Anterior cingulate cortex (tissue), 58 donors: ENCODE measurements at places on chromosomes 7 and 10.

DNA sequence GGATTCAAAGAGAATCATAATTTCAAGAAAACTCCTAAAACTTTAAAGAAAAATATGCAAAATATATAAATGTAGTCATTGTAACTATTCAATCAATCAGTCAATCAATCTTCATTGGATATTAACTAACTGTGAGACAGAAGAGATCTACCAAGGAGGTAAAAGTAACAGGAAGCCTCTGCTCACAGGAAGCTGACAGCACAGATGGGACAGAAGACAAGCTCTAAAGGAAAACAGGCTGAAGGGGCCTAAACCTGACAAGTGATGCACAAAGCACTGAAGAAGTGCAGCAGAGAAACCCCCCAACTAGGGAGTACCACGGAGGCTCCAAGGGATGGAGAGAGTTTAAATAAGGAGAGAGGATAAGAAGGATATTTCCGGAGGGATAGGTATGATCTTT, 173.0 kb downstream of the SKAP2 start:
- DNase-seq, result no peak

GRCh38 chr7:55438085-55438756, 73.1 kb downstream of the LANCL2 start:
- DNase-seq, result no peak

DNA sequence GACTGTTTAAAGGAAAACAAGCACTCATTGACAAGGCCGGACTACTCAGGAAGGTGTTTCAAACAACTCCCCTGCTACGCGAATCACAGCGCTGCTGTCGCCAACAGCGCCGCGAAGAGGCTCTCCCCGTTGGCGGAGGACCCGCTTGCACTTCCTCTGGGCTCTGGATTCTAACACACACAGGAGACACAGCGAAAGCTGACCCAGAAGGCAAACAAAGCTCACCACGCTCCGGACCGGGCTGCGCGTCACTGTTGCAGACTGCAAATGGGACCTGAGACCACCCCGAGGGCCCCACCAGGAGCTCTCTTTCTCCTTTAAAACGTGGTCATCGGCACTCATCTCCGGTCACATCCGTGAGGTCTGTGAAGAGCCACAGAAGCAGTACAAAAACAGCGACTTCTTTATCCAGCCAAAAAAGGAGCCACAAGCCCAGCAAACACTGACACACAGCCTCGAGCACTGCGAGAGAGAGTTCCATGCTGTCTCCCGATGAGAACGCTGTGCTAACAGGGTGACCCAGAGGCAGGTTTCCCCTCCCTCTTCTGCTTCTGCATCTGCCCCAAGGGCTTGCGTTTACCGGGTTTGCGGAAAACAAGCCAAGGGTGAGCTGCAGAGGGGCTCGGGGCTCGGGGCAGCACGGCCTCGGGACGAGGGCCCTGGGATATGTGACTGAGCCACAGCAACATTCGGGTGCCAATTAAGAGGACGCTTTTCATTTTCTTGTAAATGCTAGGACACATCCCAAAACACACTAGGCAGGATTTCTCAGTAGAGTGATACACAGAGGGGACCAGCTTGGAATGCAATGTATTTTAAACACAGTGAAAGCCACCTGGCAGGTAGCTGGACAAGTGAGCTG, 41.3 kb downstream of the AMZ1 start:
- DNase-seq, result peak; percentile 27

GRCh38 chr7:82805527-82805960, 357.1 kb downstream of the PCLO start:
- DNase-seq, result no peak

- DNase-seq, result no peak
Observed at GRCh38 chr10:60914690-60915141, 29.3 kb downstream of the RHOBTB1 start.

DNA sequence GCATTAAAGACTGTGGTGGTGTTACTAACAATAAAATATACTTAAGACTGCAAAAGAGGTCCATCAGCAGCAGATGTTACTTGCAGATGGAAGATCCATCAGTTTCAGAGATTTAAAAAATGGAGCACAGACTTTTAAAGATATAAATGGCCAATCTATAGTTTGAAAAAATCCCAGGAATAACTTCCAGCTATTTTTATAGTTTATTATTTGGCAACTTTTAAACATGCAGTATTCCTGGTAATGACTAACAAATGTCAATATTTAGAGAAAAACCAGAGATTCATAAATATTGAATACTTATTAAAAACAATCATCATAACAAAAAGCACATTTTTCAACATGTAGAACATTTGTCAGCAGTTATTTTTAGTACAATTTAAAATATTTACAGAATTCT, 30.7 kb downstream of the RTKN2 start:
- DNase-seq, result no peak

DNA sequence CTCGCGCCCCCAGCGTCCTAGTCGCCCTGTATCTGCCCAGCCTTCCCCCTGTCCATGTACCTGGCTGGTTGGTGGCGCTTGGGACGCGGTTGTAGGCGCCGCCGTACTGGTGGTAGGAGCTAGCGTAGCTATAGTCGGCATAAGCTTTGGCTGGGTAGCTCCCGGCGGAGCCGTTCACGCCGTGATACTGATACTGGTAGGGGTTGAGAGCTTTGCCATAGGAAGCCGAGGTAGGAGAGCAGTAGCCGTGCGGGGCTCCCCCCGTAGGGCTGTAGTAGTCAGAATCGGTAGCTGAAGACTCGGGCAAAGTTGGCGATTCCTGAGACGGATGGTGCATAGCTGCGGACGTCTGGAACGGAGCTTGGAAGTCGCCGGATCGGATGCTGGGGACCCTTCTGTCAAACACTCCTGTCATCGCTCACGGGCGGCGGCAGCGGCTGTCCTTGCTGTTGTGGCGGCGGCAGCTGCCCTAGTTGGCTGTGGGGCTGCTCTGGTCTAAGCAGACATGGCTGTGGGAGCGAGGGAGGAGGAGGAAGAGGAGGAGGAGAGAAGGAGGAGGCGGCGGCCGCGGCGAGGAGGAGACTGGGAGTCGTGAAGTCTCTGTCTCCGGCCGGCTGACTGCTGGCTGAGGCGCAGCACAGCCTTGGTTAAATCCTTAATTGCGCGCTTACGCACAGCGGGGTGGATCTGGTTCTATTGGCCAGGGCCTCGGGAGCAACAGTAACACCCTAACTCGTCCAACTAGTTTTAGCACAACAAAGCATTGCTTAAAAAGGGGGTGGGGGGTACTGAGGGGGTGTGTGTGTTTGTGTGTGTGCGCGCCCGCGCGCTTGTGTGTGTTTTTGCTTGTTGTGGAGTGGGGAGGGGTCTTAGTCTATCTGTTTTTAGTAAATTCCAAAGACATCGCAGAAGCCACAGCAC, at the start of gene DLX5:
Gene DLX5, minus strand, starts transcription at position 623 of the 921 bp plus-strand sequence. Its CDS starts 208 bp downstream, at position 415.
- DNase-seq, result peak; percentile 59

DNA sequence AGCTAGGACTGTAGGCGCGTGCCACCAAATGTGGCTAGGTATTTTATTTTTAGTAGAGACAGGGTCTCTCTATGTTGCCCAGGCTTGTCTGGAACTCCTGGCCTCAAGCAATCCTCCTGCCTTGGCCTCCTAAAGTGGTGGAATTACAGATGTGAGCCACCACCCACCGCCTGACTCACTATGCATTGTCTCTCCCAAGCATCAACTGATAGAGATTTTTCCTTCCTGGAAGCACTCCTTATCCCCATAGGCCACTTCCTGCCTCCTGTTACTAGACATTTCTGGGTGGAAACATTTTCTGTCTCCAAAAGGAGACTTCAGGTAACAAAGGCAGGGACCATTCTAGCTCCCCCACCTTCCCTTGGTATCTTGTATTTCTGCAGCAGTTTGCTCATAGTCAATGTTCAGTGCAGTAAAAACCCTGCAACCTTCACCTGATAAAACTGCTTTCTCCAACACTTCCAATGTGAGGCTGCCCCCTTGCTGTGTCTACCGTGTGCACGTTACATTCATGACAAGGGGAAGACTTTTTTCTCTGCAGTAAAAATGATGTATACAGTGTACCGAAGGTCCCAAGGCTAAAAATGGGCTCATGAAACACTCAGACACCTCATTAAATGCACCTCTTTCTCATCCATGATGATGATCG, 84.9 kb downstream of the NHLRC2 start:
- DNase-seq, result no peak

DNA sequence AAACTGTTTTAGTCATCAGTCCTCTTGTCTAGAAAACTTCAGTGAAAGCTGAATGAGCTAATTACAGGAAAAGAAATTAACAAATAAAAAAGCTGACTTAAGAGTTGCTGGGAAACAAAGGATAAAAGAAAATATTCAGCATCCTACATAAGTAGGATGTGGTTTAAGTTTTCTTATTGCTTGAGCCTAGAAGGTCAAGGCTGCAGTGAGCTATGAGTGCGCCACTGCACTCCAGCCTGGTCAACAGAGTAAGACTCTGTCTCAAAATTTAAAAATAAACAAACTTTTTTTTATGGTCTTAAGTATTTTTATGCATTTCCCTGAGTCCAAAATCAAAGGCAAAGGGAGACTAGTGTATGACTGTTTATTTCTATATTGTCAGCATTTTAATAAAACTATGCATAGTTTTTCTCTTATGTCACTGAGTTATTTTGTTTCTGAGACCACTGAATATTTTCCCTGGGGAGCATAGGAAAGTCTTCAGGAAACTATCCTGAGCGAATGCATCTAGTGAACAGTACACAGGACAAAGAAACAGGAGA, 40.0 kb upstream of the LRRN3 start:
- DNase-seq, result no peak

DNA sequence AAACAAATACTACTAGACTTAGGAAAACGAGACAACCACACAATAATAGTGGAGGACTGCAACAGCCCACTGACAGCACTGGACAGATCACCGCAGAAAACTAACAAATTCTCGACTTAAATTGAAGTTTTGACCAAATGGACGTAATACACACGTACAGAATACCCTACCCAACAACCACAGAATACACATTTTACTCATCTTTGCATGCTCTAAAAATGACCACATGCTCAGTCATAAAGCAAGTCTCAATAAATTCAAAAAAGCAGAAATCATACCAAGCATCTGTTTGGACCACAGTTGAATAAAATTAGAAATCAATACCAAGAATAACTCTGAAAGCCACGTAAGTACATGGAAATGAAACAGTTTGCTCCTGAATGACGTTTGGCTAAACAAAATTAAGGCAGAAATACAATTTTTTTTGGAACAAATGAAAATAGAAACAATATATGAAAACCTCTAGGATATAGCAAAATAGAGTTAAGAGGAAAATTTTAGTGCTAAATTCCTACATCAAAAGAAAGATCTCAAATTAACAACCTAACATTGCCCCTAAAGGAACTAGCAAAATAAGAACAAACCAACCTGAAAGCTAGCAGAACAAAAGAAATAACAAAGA, 30.6 kb downstream of the MAPK8 start:
- no peak for DNase-seq

GRCh38 chr10:131730771-131731497, 169.9 kb upstream of the PPP2R2D start:
- DNase-seq, result no peak

DNA sequence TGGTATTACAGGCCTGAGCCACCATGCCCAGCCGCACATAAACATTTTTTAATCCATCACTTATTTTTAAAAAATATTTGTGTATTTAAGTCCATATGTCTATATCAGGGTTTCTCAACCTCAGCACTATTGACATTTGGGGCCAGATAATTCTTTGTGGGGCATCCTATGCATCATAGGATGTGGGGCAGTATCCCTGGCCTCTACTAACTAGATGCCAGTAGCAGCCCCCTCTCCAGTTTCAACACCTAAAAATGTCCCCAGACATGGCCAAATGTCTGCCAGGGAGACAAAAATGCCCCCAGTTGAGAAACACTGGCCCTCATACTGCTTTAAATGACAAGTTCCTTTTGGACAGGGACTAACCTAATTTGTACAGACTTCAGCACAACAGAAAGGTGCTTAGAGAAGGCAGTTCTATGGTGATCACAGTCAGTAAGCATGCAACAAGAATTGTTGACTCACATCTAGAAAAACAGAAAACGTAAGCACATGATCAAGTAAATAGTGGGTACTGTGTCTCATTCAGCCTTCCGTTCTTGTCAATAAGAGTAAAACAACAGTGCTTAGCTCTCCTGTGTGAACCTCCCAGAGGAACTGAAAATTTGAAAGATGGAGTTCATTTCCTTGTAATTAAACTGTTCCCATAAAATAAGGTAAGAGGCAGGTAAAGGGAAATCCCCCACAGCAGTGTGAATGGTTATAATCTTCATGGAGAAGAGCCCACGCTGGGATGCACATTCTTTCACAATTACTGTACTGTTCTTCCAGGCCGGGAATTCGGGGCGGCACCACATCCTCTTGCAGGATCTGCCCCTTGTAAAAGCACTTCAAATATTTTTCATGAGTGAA, 17.3 kb upstream of the ADRB1 start:
- no peak for DNase-seq

DNA sequence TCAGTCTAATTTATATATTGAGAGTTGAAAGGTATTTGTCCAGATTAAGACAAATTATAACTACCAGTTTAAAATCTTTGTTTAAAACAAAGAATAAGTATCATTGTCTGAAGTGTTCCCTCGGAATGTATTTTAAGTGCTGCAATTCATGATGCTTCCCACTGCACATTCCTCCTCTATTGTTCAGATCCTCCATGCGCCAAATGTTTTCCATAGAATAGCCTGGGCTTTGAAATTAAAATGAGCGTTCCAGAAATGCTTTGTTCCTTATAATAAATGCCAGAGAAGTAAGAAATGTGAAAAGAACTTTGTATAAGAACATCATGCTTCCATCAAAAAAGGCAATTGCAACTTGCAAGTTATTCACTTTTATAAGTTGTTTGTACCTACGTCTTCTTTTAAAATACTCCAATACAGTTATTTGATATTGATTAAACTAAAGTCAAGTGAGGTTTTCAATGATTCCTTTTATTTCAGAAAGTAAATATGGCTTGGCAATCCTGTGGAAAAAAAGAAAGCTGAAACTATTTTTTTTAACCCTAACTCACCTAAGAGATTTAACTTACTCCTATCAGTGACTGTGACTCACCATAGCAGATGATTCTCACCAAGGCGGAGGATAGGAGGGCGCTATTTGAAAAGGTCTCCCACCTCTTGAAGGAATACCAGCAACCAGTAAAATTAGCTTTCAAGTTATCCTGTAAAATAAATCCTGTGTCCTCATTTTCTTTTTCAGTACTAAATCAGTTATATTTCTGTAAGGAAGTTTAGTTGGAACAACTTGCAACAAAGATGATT, 85.8 kb downstream of the CTNNA3 start:
- no peak for DNase-seq

DNA sequence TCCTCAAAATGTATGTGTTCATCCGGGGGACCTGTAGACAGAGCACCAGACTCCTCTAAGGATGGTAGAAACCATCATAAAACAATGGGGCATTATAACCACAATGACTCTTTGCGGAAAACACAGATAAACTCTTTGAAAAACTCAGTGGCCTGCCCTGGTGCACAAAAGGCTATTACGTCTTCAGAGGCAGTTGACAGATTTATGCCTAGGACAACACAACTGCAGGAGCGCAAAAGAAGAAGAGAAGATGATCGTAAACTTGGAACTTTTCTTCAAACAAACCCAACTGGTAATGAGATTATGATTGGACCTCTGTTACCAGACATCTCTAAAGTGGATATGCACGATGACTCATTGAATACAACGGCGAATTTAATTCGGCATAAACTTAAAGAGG, 6.0 kb downstream of the RBM48 start:
- no peak for DNase-seq

- DNase-seq, result no peak
Observed at GRCh38 chr7:46616636-46617035, 695.6 kb upstream of the IGFBP3 start.
